ENCODE measurements at places on chromosomes 4 and X.

- DNase-seq, result no peak
These were observed 82.2 kb upstream of the PCDH18 start for GRCh38 chr4:137614491-137614890.

GRCh38 chrX:122572461-122572860, 611.6 kb upstream of the GRIA3 start:
- no peak for DNase-seq

DNA sequence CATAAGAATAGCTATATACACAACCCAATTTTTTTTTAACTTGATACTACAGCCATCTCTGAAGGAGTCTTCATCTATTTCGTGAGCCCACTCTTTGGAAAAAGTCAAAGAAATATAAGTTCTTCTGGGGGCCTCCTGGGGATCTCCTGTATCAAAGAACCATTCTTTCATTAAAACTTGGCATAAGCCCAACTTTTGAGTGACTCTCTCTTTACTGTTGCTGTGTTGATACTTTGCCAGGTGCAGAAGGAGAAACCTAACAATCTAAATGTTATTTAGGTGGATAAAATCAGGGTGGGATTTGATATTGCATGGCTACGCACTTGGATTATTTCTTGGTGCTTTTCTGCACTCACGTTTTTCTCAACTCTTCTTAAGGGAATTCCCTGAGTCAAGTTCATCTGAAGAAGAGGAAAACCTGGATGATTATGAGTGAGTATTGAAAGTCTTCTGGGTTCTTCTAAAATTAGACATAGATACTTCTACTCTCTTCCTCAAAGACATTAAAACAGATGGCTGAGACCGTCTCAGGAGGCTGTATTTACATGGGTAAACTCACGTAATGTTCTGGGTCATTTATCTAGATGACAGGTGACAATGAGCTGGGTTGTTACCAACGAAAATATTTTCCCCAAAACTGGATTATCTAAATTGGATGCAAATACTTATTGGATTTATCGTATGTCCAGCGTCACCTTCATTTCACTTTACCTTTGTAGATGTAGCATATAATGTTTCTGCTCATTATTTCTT, 25.2 kb downstream of the BMX start:
- DNase-seq, result no peak

DNA sequence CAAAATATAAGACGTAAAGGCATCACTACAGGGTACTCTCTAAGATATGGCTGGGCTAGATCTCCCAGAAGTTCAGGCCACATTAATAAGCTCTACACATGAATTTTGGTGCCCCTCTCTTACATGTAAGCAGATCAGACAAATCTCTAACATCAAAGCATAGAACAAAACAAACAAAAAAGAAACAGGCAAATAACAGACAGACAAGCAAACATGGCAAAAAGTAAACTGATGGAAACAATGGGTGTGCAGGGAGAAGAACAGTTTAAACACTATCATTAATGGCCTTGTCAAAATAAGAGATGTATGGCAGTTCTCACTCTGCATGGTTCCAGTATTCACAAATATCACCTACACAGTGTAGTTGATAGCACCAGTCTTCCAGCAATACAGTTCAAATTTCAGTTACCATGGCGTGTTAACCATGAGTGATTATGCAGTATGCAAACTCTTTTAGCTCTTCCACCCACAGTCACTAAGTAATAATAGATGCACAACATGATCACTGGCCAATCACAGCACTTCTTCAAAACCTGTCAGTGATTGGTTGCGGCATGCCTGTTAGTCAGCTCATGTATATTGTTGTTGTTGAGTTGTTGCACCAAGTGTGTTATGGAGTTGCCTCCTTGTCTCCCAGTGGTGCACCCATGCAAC, 110.7 kb upstream of the TLR3 start:
- DNase-seq, result no peak

DNA sequence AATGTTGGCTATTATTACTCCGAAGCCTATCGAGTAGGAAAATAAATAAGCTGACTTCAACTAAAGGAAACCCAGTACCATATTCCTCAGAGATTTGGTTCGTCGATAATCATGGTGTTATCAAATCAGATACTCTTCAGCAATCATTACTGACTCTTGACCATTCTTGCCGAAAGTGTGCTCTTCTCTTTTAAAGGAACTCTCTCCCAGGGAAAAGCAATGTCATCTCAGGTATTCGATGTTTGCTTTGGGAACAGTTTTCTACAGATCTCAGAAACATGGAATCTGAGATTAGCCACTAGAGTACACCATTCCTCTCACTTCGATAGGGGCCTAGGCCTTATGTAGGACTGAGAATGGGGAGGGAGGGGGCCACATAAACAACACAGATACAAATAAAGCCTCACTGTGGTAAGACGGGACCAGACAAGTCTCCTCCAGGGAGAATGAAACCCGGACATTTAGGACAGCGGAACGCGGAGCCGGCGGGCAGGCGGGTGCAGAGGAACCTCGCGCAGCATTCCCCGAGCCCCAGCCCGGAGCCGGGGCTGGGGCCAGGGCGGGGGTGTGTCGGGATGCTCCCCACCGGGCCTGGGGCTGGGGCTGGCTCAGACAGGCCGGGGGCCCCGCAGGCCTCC, 581 bp downstream of the DNAJB14 start:
- DNase-seq, result no peak

- DNase-seq, result no peak
These were observed 603.8 kb downstream of the IQCM start for GRCh38 chr4:149211876-149212275.

DNA sequence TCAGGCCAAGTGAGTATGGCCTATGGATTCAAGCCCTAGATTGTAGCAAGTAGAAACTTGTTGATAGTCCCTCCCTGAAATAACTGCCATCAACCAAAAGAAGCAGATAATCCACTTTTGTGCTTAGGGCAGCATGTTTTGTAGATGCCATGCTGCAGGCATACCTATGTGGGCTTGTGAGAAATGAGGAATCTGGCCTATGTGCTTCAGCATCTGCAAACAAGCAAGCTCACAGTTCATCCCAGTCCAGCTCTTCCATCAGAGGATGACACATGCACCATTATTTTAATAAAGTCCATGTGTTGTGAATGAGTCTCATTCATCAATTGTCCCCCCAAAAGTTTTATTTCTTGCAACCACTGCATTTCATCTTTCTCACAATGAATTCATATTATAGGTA, 421.9 kb upstream of the DIPK2B start:
- DNase-seq, result no peak

DNA sequence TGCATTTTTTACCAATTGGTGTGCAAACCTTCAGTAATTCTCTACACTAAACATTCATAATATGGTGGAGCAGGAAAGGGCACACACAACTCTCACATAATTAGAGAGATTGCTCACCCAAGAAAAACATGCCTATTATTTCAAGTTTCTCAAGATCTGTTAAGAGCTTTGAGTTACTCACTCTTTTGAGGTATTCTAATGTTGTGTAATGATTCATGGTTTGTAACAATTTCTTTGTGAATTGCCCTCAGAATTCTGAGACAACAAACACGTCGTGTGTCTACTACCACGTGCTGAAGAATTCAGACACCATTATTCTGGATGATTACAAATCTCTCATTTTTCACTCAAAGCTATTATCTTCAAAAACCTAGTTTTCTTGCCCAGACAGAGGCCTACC, 82.8 kb downstream of the PDGFC start:
- no peak for DNase-seq

DNA sequence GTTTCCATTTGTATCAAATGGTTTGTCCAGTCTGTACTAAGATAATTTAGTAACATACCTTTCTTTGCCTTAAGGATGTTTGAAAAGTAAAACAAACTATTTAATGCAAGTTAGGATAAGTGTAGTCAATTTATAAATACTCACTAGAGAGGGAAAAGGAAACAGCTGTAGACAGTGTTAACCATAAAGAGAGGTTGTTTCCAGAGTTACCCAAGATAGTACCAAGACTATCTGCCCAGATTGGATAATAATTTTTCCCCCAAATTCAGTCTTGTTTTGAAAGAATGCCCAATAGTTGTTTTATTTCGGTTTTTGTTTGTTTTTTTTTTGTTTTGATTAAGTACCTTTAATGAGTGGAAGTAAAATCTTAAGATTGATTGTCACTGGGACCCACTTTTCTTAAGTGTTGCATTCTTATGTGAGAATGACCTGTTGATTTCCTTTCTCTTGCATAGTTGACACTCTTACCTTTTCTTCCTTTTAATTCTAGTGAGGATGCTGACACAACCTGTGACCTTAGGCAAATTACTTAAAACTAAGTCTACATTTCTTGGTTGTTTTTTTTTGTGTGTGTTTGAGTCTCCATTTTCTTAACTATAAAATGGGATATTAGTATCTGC, 12.8 kb downstream of the AFF1 start:
- DNase-seq, result no peak

DNA sequence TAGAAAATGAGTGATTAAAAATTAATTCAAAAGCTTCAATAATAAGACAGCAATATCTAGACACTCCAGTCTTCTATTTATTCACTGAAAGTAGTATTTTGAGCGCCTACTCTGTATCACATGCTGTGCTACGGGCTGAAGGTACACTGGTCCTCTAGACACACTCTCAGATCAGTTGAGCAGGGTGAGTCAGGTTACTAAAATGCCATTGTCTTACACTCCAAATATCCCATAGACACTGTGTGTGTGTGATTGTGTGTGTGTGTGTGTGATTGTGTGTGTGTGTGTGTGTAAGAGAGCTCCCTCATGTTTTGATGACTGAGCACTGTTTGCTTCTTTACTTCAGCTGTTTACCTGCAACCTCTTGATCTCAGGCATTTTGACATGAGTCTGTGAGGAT, 342.8 kb upstream of the BOD1L1 start:
- DNase-seq, result no peak

DNA sequence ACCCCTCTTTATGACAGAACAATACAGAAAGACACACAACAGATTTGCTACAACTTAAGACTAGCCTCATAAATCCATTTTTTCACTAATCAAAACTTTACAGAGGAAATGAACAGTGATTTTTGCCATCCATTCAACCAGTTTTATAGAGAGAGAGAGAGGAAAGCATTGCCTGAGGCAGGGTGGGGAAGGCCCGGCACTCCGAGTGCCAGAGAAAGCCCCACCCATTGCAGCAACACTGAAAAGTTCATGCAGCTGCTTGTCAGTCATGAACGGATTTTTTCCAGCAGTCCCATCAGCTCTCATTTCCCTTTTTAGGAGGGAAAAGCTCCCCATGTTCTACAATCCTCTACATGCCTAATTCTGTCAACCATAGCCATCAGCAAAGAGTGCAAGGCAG, 236.9 kb downstream of the CHIC1 start:
- no peak for DNase-seq

- DNase-seq, result no peak
These were observed 745.3 kb upstream of the MAGEB2 start for GRCh38 chrX:29470030-29470429.

- no peak for DNase-seq
These were observed 82.5 kb downstream of the ARHGAP10 start for GRCh38 chr4:147814376-147814775.

DNA sequence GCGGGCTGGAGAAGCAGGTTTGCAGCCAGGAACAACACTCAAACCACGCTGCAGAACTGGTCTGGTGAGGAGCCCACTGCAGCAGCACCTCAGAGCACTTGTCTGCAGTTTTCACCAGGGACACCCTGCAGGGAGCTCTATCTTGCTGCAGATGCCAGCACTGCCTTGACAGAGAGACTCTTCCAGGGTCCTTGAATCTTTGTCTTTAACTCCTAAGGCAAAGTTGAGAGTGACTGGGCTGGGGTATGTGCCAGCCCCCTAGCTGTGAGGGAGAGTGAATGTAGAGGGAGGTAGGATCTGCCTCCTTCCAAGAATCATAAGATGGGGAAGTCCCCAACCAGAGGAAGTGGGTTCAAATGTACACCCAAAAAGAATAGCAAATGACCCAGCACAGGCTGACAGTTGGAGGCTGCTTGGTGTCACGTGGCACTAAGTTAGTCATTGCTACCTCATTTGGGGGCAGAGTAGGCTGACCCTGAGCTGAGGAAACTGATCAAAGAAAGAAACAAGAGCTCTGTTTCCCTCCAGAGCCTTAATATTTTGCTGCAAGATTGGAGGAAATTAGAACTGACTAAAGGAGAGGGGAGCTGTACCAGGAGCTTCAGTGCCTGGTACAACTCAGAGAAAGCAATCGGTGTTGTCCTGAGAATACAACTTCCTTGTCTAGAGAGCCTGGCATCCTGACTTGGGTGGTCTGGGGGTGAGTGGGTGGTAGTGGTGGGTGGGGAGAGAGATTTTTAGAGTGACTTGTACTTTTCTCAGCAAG, 28.2 kb upstream of the HUWE1 start:
- DNase-seq, result no peak

DNA sequence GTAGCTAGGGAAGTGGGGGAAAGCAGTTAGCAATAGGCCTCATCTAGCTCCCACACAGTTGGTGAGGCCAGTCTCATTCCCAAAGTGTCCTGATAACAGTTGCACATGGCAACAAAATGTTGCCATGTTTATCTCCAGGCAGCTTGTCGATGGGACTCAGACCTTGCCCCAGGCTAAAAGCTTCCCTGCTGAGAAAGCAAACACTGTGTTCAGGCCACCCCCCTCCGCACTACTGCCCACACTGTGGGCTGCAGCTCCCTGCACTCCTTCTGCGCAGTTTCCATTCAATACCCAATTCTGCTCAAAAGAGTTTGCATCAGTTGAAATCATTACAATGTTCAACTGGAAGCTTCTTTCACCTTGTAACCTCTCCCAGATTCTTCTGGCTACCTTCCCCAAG, 287.8 kb upstream of the GK2 start:
- DNase-seq, result no peak

GRCh38 chr4:17187003-17187402, 288.6 kb upstream of the LDB2 start:
- DNase-seq, result no peak

GRCh38 chr4:128635141-128635954, 174.2 kb upstream of the JADE1 start:
- peak; percentile 2 for DNase-seq

DNA sequence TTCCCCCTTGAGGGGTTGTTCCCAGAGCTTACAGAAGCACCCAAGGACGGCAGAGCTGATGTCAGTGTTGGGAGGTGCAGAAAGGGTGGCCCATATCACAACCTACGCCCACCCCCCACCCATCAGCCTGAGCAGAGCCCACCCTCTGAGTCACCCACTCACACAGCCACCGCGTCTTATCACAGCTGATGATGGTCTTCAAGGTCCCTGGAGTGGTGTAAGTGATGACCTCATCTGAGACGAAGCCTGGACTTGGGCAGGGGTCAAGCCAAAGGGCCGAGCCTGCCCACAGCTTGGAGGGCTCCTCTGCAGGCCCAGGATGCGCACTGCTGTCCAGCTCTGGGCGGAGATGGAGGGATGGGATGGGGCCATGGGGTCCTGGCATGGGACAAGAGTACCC, 3.0 kb upstream of the HTRA3 start:
- DNase-seq, result no peak

- DNase-seq, result no peak
These were observed 231.5 kb upstream of the DIAPH2 start for GRCh38 chrX:96453139-96453538.

DNA sequence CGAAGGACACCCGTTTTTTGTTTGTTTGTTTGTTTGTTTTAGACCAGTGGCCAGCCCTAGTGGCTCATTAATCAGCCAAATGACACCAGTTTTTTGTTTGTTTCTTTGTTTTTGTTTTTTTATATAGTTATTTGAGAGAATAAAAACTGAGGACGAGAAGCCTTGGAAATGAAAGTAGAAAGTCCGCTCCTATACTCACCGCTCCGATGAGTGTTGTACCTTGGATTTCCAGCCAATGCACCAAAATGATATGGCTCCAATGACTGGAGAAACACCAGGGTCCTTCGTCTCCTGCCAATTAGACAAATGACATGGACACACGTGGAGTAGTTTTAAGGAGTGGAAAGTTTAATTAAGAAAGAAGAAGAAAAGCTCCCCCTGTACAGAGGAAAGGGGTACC, 87.9 kb downstream of the ZXDA start:
- DNase-seq, result no peak
